ENCODE measurements at places on chromosomes 3 and 15. TPM values are rescaled to one million over a fixed set of nuclear protein-coding genes. Genes with fewer than 3 reads are reported as not detected.
A peak's percentile ranks its signal among the peaks of the same experiment; 100 is the strongest.

GRCh38 chr3:34995796-34996430 lies 643.4 kb upstream of the ARPP21 start:
- DNase-seq, result no peak
- no peaks in the 10 kb centered on the region for H3K36me3 ChIP-seq
- H3K27ac ChIP-seq, result no peak overlapping the region
- no peak overlapping the region for H3K4me3 ChIP-seq

GRCh38 chr15:65208647-65209046 lies 2.6 kb downstream of the CILP start:
- H3K27ac ChIP-seq, result no peak overlapping the region
- no peaks in the 10 kb centered on the region for H3K27me3 ChIP-seq
- DNase-seq, result no peak
- H3K4me1 ChIP-seq, result peaks cover 33% of the 10 kb centered on the region
- H3K36me3 ChIP-seq, result no peaks in the 10 kb centered on the region
- no peak overlapping the region for H3K4me3 ChIP-seq

- H3K36me3 ChIP-seq, result no peaks in the 10 kb centered on the region
- DNase-seq, result peak; percentile 76
- H3K4me3 ChIP-seq, result peak within 1 kb of the TSS; percentile 93
- H3K4me1 ChIP-seq, result peaks cover 16% of the 10 kb centered on the region
Measured at GRCh38 chr15:34038871-34039789, at the start of gene AVEN. TSS of gene AVEN (minus strand) at chr15:34039204. CDS start at chr15:34039046, 158 bp downstream.

GRCh38 chr3:71585887-71586809 lies 2.6 kb upstream of the FOXP1 start:
- peak overlapping the region; percentile 97 for H3K27ac ChIP-seq
- peaks cover 3% of the 10 kb centered on the region for H3K4me1 ChIP-seq
- no peaks in the 10 kb centered on the region for H3K27me3 ChIP-seq
- H3K36me3 ChIP-seq, result no peaks in the 10 kb centered on the region
- no peak overlapping the region for H3K4me3 ChIP-seq

GRCh38 chr3:180563406-180563805 lies 38.6 kb upstream of the TTC14 start:
- H3K27me3 ChIP-seq, result no peaks in the 10 kb centered on the region
- H3K36me3 ChIP-seq, result no peaks in the 10 kb centered on the region
- H3K27ac ChIP-seq, result no peak overlapping the region
- no peak overlapping the region for H3K4me3 ChIP-seq

GRCh38 chr3:3296979-3297381 lies 117.5 kb upstream of the CRBN start:
- H3K36me3 ChIP-seq, result no peaks in the 10 kb centered on the region
- no peak overlapping the region for H3K4me3 ChIP-seq
- H3K27ac ChIP-seq, result no peak overlapping the region

DNA sequence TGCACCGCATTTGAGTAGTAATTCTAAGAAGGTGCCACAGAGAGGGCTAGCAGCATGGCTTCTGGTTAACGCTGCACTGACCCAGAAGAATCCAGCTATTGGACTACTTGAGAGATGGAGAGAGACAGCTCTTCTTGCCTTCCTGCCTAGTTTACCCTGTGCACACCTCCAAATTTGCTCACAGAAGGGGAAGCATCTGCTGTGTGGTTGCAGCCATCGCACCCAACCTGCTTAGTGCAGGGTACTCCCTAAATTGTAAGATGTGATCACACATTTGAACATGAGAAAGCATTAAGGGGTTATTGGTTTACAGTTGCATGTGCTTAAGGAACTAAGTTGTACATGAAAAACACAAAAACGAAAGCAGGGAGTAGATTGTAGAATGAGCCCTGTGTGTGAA lies 122.1 kb downstream of the FOXB1 start:
- H3K27ac ChIP-seq, result no peak overlapping the region
- no peak overlapping the region for H3K4me3 ChIP-seq
- H3K36me3 ChIP-seq, result no peaks in the 10 kb centered on the region
- peaks cover 6% of the 10 kb centered on the region for H3K4me1 ChIP-seq
- DNase-seq, result no peak

GRCh38 chr3:49164983-49165720 lies 979 bp downstream of the CCDC71 start:
- no peaks in the 10 kb centered on the region for H3K27me3 ChIP-seq
- no peak for DNase-seq
- peak overlapping the region; percentile 67 for H3K27ac ChIP-seq
- peaks cover 17% of the 10 kb centered on the region for H3K4me1 ChIP-seq
- H3K36me3 ChIP-seq, result no peaks in the 10 kb centered on the region
- H3K4me3 ChIP-seq, result peak overlapping the region; percentile 88

DNA sequence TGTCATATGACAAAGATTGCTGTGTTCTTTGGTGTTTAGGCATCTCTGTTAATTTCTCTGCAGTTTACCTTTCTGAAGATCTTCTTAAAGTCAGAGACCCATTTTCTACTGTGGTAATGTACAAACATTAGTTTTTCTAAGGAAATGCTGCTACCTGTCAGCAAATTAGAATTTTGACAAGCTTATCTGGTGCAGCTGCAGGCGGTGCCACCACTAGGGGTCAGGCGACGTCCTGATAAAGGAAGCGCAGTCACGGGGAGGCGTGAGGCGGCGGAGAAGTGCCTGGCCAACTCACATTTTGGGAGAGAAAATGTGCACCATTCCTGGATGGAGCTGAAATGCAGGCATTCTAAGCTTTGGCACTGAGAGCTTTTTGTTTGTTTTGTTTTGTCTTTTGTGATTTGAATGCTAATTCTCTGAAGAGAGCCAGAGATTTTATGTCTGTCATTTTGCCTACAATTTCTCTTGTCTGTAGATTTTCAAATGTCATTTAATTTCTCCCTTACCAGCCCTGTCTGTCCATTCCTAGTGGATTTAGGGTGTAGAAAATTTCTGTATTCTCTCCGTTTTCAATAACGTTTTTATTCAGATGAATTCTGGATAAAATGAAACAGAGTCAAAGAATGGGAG lies 24.9 kb upstream of the SIAH2 start:
- peak; percentile 91 for DNase-seq
- H3K4me3 ChIP-seq, result no peak overlapping the region
- no peaks in the 10 kb centered on the region for H3K4me1 ChIP-seq

The PLS1 gene
- total RNA-seq, result 22.8 TPM

The OXSR1 gene
- total RNA-seq, result 30.7 TPM

The TMCO5A gene
- not detected for total RNA-seq

The MNS1 gene
- 0.60 TPM for total RNA-seq

The RYR3 gene
- total RNA-seq, result 0.37 TPM

The RSRC1 gene
- total RNA-seq, result 37.5 TPM
